Dermis microvascular lymphatic vessel endothelial cell (primary cell): ENCODE measurements at places on chromosomes 1 and 21. TPM values are rescaled to one million over a fixed set of nuclear protein-coding genes. Genes with fewer than 3 reads are reported as not detected.

The FCRL3 gene
- total RNA-seq = not detected in 2 replicates

The RASSF5 gene
- total RNA-seq = 0.13 TPM in 2 replicates

The HAO2 gene
- total RNA-seq = under 0.01 TPM in 1 of 2 replicates, not detected in the other

The TOMM20 gene
- total RNA-seq = 73.6 and 92.5 TPM in 2 replicates

The MAN1C1 gene
- total RNA-seq = 0.26 and 0.89 TPM in 2 replicates

The USP16 gene
- total RNA-seq = 16.4 and 23.4 TPM in 2 replicates

The ADCY10 gene
- total RNA-seq = under 0.01 and 0.13 TPM in 2 replicates

The SPRR3 gene
- total RNA-seq = not detected in 2 replicates

The FCGR3B gene
- total RNA-seq = not detected in 2 replicates

The KCNJ6 gene
- total RNA-seq = not detected in 2 replicates

The POMGNT1 gene
- 26.6 and 38.1 TPM in 2 replicates for total RNA-seq

DNA sequence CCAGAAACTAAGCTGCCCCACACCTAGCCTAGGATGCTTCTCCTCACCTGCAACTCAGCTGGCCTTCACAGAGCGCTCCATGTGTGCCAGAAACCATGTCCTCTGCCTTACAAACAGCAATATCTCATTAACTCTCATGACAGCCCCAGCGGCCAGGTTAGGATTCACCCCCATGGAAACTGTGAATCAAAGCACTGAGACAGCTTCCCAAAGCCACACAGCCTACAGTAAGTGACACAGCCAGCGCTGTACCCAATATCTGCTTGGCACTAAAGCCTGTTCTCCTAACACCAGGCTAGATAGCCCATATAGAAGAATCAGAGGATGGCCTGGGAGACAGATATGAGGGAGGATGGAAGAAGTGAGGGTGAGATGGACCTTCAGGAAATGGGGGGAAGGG, 13.5 kb downstream of the KCNN3 start:
- DNase-seq = no peak

- no peak for DNase-seq
These were observed 18.0 kb downstream of the KIF26B start for GRCh38 chr1:245172829-245173228.

GRCh38 chr1:223378754-223379153, 14.5 kb upstream of the CCDC185 start:
- DNase-seq = no peak

GRCh38 chr1:189357317-189357716, 1120.3 kb downstream of the BRINP3 start:
- no peak for DNase-seq

GRCh38 chr1:235642011-235642942, 7.3 kb downstream of the GNG4 start:
- peak; percentile 86 for DNase-seq

DNA sequence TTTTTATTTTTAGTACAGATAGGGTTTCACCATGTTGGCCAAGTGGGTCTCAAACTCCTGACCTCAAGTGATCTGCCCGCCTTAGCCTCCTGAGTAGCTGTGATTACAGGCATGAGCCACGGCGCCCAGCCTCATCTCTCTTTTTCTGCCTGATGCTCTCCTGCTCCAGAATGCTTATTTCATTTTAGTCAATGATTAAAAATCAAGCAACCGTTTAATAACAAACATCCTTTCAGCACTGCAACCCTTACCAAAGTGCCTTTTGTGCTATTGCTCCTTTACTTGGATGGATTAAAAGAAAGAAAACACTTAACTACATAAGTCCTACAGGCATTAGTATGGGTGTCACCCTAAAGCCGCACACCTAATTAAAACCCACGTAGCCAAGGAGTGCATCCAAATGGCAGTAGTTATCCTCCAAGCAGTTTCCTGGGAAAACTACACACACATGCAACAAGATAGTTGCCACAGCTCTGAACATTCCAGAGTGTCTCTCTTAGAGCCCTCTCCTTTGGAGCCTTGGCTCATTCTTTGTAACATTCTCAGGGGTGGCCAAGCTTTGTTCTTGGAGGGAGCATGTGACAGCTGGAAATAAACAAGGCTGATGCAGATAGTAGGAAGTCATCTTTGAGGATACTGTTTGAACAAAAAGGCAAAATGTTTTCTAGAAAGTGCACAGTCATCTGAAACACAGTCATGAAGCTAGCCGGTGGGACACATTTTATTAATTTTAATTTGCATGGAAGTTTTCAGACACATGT, 51.2 kb downstream of the KCNJ15 start:
- no peak for DNase-seq

DNA sequence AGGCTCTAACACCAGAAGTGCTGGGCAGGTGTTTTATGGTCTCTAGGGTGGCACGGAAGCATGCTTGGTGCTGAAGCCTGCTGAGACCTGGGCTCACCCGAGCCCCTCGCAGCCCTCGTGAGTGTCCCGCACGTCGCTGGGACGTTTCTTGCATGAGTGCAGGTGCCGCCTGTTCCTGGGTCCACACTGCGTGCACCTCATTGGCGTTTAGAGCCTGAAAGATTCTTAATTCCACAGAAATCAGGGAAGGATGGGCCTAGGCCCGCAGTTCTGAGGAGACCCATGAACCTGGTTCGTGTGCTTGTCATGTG, 43.8 kb upstream of the DIP2A start:
- DNase-seq = no peak

- DNase-seq = no peak
These were observed 78.2 kb upstream of the TENT5C start for GRCh38 chr1:117527566-117528102.

DNA sequence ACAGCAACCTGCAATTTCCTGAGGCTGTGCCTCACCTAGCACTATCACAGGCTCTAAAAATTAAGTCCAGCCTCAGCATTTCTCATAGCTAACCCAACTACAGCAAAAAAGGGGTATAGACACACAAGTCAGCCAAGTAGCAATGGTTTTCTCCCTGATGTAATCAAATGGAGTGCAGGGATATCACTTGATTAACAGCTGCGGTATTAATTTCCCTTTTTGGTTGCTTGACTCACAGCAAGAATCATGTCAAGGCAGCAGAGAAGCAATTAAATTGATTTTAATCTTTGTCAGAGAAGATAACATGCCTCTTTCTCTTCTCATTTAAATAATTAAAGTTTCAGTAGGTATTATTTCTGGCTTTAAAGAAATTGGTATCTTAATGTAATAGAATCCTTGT, 278.9 kb downstream of the RWDD3 start:
- no peak for DNase-seq

- DNase-seq = no peak
These were observed 790 bp upstream of the TSNAX start for GRCh38 chr1:231527586-231528171.

DNA sequence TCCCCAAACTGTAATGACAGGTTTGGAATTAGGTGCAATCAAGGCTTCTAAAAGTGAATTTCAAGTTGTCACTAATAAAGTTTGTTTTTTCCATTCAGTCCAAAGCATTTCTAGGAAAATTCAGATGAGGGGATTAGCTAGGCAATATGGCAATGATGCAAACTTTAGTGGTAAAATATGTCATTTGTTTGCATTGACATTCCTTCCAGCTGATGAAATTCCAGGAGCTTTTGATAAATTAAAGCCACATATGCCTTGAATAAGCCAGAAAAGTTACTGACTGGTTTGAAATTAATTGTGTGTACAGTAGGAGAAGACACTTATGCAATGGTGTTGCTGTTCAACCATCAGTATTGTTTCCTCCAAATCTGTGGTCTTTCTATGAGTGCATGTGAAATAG, 57.8 kb downstream of the MROH9 start:
- no peak for DNase-seq

GRCh38 chr21:42836402-42836666, 43.0 kb downstream of the WDR4 start:
- no peak for DNase-seq

DNA sequence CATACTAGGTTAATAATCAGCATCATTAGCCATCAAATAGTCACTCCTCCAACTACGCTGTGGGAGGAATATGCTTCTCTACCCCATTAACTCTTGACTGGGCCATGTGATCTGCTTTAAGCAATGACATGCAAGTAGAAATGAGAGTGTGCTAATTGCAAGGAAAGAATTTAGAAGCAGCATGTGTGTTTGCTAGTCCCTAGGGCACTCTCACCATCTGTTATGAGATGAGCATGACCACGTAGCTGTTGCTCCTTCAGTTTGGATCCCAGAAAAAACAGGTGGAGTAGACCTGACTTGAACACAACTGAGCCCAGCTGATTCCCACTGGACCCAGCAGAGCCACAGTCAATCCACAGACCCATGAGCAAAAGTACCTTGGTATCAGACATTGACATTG, 19.7 kb upstream of the RGS7 start:
- no peak for DNase-seq

DNA sequence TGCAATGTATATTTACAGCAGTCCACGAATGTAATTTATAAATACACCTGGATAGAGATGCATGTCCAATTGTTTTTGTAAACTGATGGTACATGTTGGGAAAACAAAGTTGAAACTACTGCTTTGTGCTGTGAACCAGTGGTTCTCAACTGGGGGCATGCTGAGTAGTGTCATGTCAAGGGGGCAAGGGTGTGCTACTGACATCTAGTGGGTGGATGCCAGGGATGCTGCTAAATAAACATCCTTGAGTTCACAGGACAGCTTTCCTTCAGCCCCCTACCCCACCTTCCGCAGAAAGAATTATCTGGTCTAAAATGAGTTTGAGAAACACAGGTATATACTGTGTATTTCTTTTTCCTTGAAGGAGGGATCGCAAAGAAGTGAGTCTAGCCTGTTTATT, 95.9 kb downstream of the RASAL2 start:
- peak; percentile 57 for DNase-seq

DNA sequence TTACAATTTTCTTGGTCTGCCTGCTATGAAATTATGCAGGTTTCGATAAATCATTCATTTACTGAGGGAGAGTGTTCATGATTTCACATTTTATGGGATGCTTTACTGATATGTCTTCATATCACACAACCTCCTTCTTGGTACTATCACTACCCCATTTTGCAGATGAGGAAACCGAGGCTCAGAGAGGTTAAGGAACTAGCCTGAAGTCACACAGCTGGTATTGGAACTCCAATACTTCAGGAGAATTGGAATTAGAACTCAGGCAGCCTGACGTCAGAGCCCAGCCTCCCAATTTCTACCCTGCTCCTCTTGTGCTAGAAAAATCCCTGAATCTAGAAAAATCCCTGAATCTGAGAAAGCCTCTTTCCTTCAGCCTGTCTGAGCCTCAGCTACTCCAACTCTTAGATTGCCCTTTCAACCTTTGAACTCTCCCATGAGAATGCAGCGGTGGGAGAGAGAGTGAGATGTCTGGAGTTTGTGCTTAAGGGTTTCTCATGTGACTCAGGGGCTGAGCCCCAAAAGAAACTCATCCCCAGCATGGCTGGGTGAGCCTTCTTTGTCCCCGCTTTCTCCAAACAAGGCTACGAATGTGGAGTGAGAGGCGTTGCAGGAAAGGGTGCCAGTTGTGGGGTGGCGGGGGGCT, 50.8 kb upstream of the IFNLR1 start:
- DNase-seq = no peak

- DNase-seq = no peak
These were observed 411.2 kb downstream of the PLPP3 start for GRCh38 chr1:56168176-56168575.

DNA sequence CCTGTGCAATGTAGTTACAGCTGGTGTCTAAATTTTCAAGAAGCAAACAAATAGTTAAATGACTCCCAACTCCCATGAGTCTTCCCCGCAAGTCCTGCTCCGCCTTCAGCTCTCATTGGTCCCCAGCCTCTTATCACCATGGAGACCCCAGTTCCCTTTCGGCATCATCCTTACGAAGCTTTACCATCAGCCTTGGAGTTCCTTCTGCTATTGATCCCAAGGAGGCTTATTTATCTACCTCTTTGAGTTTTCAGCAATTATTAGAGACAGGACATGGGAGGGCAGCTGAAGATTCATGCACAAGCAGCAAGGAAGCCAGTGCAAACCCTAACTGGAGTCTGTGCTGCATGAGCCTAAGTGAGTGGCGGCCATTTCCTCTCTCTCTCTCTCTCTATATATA, 12.3 kb downstream of the KCNA2 start:
- no peak for DNase-seq

DNA sequence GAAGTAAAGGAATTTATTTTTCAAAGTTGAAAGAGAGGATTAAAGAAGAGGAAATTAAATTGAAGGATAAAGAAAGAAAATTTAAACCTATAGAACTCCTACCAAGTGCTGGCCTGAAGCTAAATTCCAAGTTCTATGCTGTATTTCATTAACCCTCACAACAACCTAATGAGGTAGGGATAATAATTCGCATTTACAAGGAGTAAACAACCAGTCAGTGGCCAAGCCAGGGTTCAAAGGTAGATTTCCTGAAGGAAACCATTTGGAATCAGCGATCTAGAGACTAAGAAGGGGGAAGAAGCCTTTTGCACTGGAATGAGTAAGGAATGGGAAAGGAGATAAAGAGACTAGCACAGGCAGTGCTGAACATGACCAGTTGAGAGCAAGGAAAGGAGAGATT, 265.8 kb upstream of the ST6GALNAC5 start:
- no peak for DNase-seq

- no peak for DNase-seq
These were observed 2.3 kb upstream of the NFASC start for GRCh38 chr1:204868340-204868700.

DNA sequence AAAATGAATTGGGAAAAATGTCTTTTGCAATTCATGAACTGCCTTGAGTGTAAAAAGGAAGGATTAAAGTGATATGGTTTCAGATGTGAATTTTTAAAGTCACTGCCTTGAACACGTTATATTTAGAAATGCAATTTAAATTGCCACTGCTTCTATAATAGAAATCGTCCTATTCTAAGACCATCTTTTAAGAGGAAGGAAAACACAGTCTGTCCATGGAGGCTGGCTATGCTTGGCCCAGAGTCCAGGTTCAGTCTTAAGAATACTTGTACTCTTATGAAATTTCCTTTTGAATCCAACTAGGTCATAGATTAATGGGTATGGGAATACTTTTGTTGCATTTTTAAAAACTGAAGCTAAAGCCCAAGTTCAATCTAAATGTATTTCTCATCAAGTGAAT, 86.0 kb downstream of the PCNX2 start:
- DNase-seq = no peak

GRCh38 chr1:201468844-201469644, at the start of gene PHLDA3:
Gene PHLDA3 (minus strand): TSS chr1:201469188. CDS start chr1:201468786, 402 bp downstream.
- peak; percentile 88 for DNase-seq

DNA sequence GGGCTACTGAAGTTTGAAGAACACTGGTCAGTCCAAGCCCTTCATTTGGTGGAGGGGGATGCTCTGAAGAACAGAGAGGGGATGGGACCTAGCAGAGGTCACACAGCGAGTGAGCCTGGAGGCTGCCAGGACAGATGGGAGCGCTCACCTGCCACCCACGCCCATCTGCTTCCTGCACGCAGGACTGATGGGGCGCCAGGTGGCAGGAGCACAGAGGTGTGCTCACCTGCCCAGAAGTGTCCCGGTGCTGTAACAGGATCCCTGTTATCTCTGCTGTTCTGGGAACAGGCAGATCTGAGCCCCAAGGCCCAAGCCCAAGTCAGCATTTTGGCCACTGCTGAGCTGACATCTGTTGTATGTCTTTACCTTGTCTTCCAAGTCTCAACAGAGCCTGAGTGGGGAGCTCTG, 40.5 kb downstream of the EPHB2 start:
- DNase-seq = no peak
